NCI-H2107 (cell line): ENCODE measurements at places on chromosomes 12 and 14.

DNA sequence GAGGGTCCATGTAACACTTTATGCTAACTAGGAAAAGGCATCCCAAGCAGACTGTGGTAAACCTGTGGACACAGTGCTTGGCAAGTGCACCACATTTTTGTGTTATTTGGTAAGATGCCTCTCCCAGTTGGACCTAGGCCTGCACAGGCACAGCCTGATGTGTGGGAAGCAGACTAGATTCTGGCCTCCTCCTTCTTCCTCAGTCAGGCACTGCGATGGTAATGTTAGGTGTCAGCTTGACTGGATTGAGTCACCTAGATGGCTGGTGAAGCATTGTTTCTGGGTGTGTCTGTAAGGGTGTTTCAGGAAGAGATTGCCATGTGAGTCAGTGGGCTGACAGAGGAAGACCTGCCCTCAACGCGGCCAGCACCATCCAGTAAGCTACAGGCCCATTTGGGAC is 25.3 kb upstream of the RHOJ start:
- DNase-seq, result no peak

DNA sequence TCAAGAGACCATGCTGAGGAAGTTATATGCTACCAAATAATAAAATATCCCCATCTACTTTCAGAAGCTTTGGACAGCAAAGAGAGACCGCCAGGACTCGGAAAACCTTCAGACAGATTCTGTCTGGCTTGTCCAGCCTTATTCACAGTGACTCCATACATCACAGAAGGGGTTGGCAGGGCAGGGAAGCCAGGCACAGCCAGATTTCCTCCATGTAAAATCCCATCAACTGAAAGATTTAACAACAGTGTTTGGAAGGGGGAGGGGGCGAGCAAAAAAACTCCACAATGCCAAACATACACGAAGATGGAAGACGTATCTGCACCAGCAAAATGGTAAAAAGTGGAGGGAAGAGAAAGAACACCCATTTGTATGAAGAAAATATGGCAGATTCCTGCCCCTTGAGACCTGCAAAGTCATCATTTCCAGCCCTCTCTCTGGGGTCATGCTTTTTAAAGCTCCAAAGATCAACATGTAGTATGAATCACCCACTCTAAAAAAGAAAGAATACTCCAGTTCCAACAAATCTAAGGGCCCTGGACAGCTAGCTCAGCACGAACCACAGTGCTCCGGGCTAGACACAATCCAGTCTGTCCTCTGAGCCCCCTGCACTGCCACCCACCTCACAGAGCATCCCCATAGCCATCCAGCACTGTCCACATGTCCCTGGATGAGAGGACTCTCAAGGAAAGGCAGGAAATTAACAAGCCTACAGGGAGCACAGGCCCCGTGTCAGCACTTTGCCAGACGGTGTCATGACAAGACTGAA is 116.4 kb downstream of the DICER1 start:
- DNase-seq, result no peak

DNA sequence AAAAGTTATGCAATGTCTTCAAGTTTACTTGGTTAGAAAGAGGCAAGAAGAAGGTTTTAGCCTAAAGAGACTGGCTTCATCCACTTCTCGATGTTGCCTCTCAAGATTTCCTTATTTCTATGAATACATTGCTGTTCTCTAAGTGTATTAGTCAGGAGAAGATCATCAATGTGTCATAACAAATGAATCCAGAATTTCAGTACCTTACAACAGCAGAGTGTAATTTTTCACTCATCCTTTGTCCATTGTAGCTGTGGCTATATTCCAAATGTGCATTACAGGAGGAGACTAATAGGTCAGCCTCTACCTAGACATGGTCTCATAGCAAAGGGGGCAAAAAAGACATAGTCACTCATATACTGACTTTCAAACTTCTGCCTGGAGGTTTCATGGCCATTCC is 579.1 kb downstream of the PRKD1 start:
- DNase-seq, result no peak

- no peak for DNase-seq
These were observed 22.4 kb downstream of the ENTPD5 start for GRCh38 chr14:73996731-73997107.

- DNase-seq, result no peak
These were observed 155.5 kb downstream of the PTPRO start for GRCh38 chr12:15477761-15478160.

GRCh38 chr14:38786921-38787320 is 316.1 kb downstream of the SEC23A start:
- no peak for DNase-seq

- DNase-seq, result no peak
These were observed 963 bp upstream of the TINF2 start for GRCh38 chr14:24243336-24243836.

GRCh38 chr12:42482748-42483520 is 106.6 kb downstream of the PRICKLE1 start:
- peak; percentile 24 for DNase-seq

GRCh38 chr14:64649383-64649998 is 54.7 kb upstream of the PLEKHG3 start:
- peak; percentile 50 for DNase-seq

DNA sequence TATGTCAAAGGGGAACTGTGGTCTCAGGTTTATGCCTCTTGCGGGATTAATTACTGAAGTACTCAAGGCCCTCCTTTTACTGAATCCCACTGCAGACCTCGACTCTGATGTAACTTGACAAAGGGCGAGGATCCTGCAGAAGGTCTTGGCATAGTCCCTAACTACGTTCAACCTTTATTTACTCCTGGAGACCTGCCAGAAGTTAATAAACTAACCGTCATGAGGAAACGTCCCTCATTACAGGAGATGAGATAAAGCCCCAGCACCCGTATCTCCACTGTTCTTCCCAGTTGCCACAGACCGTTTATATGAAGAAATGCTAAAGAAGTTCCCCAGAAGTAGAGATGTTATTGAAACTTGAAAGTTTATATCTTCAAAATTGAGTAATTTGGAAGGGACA is 190.9 kb downstream of the ETV6 start:
- DNase-seq, result no peak

DNA sequence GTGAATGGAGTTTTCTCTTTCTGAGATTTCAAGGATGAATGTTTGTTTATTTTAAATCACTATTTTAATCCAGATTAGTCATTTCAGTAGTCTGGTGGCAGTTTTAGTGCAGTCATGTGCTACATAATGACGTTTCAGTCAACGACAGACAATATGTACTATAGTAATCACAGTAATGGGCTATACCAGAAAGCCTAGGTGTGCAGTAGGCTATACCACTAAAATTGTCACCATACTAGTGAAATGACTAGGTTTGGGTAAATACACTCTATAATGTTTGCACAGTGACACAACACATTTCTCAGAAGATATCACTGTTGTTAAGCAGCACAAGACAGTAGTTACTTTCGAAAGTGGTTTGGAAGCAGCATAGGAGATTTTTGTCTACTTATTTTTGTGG is 203.1 kb downstream of the ETNK1 start:
- DNase-seq, result no peak

GRCh38 chr12:60123557-60123956 is 527.7 kb downstream of the SLC16A7 start:
- DNase-seq, result no peak

DNA sequence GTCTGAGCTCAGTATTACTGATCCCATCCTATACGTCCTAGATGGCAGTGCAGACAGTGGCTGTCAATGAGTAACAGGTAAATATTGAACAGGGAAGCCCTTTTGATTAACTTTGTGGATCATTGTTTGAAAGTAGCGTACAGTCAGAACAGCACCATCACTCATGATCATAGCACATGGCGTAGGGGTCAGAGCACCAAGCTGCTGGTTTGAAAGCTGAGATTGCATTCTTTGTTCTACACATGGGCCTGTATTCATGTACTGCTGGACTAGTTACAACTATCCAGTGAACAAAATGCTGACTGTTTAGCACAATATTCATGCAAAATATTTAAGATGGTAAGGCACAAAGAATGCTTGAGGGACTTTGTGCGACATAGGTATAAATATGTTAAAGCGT is 131.8 kb downstream of the NPAS3 start:
- DNase-seq, result no peak

- DNase-seq, result no peak
These were observed 173.6 kb downstream of the PDZRN4 start for GRCh38 chr12:41361738-41362137.

DNA sequence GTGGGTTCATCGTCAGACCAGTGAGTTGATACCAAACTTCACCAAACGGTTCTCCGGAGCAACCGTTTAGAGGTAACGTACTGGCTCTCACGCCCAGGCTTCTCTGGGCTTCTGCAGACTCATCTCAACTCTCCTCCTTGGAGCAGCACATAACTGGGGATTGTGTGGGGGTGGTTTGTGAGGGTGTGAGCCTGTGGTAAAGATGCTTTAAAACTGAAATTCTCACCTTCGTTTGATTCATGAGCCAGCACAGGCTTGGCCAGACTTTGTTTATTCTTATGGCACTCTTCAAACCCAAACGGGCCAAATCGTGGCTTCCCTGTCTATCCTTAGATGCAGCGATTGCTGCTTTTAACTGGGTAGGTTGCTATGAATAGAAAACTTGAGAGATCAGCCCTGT is 121.3 kb downstream of the SAMD4A start:
- no peak for DNase-seq

GRCh38 chr14:67228325-67228984 is 12.8 kb upstream of the PALS1 start:
- no peak for DNase-seq

- no peak for DNase-seq
These were observed 235.8 kb downstream of the NEDD1 start for GRCh38 chr12:97142737-97143410.

GRCh38 chr12:6226679-6227051 is 26.5 kb downstream of the CD9 start:
- no peak for DNase-seq
